ENCODE measurements at places on chromosomes 5 and 9.
A peak's percentile ranks its signal among the peaks of the same experiment; 100 is the strongest.

GRCh38 chr5:117759849-117760499 lies 1185.4 kb upstream of the SEMA6A start:
- DNase-seq: no peak

- DNase-seq: no peak
Measured at GRCh38 chr9:15154677-15155076, 152.3 kb downstream of the TTC39B start.

DNA sequence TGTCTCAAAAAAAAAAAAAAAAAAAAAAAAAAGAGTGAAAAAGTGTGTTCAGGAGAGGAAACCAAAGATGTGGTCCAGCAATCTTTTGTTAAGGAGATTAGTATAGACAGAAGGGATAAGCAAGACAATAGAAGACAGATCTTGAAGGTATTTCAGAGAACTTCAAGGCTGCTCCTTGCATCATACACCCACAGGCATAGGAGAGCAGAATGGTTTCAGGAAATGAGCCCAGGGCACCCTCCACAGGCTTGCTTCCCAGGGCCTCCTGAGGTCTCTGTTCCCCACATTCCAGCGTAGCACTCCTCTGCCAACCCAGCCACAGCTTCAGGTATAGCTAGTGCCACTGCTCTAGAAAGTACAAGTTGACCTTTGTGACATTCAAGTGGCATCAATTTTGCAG lies 65.8 kb downstream of the FSTL4 start:
- DNase-seq: no peak

GRCh38 chr9:14080959-14081542 lies 232.9 kb downstream of the NFIB start:
- DNase-seq: no peak

DNA sequence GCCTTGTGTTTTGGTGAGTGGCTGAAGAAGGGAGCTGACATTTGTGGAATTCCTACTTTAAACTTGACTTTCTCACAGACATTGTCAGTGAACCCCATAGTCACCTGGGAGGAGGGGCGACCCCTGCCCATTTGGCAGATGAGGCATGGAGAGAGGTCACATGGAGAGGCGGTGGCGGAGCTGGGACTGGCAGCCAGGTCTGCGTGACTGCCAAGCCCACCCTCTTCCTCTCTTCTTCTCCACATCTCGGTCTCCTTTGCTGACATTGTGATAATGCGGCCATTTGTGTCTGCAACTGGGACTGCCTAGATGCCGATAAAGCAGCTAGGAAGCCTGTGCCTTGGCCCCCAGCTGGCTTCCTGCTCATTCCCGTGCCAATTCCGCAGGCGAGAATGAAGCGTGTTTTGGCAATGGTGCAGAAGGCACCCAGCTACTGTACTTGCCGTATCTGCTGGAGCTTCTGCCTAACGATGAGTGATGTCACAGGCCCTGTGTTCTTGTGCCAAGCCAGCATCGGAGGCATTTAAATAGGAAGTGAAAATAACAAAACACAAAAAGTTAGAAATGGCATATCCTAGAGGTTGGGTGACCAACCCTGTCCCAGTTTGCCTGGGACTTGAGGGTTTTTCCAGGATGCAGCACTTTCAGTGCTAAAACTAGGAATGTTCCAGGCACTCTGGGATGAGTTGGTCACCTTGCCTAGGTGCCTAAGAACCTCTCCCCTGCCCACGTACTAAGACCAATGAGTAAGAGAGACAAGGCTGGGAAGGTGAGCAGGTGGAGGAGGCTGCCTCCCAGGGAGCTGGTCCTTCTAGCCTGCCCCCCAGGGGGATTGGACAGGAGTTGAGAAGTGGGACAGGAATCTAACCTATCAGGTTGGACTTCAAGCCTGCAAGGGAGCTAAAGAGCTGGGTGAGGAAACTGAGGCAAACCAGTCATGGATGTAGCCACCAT lies 23.6 kb downstream of the OLFML2A start:
- DNase-seq: no peak

DNA sequence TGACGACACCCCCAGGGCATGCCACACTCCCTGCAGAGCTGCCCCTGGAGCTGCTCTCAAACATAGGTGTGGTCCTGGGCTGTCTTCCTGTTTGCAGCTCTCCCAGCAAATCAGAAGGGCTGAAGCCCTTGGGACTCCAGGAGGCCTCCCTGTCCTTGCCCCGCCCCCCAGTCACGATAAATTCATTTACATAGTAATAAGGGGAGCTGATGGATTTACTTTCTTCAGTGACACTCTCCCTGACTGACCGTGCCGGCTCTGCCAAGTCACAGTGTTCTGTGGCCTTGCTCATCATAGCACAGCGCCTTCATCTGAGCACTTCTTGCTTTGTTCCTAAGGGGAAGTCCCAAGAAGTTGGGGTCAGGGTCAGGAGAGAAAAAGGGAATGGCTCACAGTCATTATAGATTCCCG lies 121.4 kb downstream of the ENC1 start:
- peak; percentile 63 for DNase-seq

DNA sequence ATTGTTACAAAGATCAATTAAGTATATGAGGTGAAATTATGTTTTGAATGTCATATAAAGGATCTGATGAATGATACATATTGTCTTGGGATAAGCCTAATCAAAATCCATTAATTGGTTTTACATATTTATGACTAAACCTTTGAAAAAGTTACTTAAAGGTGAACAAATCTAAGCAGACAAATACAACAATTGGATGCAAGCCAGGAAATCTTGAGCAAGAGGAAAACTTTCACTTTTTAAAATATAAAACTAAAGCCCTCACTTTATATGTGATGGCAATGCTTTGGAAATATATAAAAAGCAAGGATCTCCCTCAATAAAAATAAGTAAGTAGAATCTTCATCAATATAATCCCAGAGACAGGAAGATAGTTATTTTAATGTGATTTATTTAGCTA lies 80.1 kb downstream of the EDIL3 start:
- no peak for DNase-seq

DNA sequence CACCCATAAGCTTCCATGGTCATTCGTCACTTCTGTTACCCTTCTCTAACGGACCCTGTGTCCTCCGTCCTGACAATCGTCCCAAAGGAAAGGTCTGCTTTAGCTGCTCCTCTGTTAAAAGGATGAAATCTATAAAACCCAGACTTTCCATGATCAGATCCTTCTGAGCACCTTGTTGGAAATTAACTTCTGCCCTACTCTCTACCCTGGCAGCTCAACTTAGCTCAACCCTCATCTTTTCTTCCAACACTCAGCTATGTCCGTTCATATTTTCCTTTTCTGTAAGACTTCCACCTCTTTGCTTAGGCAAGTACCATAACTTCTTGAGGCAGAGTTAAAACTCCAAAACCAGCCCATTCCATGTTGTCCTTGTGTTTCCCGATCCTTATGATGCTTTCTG lies 205.4 kb downstream of the SPATA31A6 start:
- no peak for DNase-seq

- DNase-seq: no peak
Measured at GRCh38 chr5:143583409-143583808, 179.9 kb upstream of the NR3C1 start.

DNA sequence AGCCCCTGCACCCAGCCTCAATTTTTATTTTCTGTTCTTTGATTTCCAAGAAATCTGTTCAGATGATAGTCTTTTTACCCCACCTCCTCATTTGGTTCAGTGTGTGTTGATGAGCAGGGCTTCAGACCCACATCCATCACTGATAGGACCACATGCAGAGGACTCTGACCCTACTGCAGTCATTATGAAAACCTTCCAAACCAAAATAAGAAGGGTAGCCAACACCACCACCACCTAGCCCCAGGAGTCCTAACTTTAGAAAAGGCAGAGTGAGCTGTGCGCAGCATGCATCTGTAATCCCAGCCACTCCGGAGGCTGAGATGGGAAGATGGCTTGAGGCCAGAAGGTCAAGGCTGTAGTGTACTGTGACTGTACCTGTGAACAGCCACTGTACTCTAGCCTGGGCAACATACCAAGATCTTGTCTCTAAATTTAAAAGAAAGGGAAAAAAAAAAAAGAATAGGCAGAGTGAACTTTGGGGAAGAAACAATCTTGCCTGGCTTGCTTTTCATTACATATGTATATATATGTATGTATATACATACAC lies 13.0 kb downstream of the CDKN2AIPNL start:
- no peak for DNase-seq

DNA sequence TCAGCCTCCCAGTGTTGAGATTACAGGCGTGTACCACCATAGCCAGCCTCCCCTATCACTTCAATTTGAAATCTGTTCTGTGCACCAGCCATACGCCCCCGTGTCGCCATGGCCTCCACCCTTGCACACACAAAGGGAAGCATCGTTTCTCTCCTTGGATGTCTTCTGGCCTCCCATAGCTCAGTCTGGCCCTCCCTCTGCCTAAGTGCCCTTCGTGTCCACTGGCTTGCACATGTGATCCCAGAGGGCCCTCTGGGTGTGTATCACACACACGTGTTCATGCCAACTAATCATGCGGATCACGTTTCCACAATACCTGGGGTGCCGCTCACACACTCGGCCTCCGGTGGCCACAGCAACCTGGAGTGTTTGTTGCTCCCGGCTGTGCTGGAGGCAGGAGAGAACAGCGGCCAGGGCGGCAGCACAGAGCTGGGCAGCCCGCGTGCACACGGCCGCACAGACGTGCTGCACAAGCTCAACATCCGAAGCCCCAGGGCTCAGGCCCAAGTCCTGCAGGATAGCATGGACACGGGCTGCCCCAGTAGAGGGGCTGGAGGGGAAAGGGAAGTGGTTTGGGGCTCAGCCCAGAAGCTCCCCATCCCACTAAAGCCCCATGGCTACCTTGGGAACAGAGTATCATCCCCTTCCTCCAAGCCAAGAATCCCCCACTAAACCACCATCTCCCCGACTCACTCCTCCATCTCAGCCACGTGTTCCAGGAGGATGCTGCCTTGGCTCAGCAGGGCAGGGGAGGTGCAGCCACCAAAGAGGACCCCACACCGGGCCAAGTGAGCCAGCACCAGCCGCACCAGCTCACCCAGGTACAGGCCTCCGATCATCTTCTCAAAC lies 10.9 kb downstream of the HK3 start:
- no peak for DNase-seq

- DNase-seq: peak; percentile 79
Measured at GRCh38 chr5:169300468-169301385, at the start of gene SLIT3. TSS of gene SLIT3 (minus strand) at chr5:169301139. CDS start at chr5:169300709, 430 bp downstream.

DNA sequence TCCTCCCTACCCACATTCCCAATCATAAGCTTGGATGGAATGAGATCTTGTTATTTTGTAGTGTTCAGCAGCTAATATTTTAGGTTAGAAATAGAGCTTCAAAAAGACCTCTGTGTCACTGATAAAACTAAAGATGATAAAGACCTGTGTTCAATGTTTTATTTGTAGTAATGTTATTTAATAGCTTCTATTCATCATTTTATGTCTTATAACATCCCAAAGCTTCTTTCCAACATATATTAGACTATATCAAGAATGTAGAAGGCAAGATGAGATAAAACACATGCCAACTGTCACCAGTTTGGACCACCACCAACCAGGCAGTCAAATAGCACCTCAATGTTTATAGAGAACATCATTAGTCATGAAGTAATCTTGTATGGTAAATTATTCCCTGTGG lies 409.5 kb upstream of the ITGA1 start:
- DNase-seq: no peak

- DNase-seq: peak; percentile 62
Measured at GRCh38 chr9:37775216-37775919, 9.5 kb downstream of the EXOSC3 start.

DNA sequence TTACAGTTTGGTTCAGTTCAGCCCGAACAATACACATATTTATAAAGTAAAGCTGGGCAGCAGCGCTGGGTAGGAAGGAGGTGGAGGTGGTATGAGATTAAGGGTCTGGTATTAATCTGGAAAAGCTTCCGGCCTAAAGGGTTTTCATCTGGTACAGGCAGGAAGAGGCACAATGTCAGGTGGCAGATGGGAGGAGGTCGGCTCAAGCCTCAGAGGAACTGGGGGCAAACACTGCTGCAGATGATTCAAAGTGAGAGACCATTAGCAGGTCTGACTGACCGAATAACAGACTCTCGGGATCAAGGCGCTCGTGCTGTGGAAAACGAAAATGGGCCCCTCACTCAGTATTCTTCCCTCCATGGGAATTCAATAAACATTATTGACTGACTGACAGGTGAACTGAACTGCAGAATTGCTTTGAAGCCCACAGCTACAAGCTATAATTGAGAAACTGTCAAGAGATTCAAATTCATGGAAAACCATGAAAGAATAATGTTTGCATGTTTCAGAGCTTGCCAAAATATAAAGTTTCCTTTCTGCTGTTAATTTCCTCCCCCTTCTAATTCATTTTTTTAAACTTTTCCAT lies 75.3 kb downstream of the TMEM167A start:
- DNase-seq: no peak

DNA sequence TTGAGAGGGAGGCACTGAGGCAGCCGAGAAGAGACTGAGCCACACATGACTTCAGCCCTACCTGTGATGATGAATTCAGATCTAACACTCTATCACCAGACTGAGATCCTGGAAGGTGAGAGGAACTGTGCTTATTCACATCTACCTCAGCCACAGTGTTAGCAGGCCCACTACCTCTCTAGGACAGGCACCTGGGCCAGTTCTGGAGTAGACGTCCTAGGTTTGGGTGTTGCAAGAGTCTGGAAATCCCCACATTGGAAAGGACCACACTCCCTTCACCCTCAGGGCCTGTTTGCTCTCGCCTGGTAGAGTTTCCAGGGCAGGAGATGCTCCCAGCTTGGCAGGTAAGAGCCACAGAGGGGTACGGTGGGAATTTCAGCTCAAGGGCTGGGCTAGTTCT lies 113.8 kb upstream of the CCL21 start:
- no peak for DNase-seq

- peak; percentile 69 for DNase-seq
Measured at GRCh38 chr9:79685577-79685976, 113.8 kb downstream of the TLE4 start.

GRCh38 chr9:2655411-2655901 lies 33.9 kb downstream of the VLDLR start:
- peak; percentile 95 for DNase-seq

- no peak for DNase-seq
Measured at GRCh38 chr5:72790186-72790585, 26.3 kb upstream of the TNPO1 start.

DNA sequence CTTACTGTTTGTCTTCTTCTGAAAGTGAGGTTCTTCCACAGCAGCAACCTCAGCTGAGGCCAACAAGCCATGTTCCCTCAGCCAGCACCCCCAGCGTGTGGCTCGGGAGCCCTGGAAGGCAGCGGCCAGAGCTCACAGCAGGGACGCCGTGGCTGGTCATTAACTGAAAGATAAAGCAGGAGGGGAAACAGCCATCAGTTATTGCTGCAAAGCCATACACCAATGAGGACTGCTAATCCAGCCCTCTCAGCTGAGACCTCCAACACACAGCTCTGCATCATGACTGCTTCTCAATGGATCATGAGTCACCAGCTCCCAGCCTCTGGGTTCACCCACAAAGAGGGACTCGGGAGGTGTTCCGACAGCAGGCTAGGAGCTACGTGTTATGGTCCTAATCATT lies 24.3 kb downstream of the ABCA1 start:
- peak; percentile 78 for DNase-seq

GRCh38 chr5:121668635-121669034 lies 183.0 kb upstream of the FTMT start:
- DNase-seq: peak; percentile 76

All from ELR (cell line).